ENCODE measurements at places on chromosomes 4 and X.

DNA sequence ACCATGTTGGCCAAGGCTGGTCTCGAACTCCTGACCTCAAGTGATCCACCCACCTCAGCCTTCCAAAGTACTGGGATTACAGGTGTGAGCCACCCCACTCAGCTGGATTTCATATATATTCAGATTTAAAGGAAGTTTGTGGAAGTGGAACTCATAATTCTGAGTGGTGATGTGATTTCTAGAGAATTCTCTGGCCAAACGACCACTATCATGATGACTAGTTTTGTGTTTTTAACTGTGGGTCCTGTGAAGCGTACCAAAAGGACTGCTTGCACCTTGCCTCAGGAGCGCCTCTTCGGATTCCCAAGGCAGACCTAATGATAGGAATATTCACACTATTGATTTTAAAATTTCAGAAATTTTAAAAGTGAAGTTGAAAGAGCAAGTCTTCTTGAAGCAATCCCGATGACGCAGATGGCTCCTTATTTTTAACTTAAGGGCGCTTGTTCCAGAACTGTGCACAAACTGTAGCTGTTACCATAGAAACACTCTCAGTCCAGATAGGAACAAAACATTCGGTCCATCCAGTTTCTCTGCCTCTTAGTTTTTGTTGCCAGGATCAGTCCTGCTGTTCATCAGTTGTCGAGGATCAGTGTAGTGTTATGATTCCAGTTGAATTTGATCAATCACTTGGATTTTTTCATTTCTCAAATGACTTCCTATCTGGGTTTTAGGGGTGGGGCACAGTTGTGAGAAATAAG lies 51.7 kb upstream of the CLCN4 start:
- no peak for DNase-seq

- no peak for DNase-seq
Observed at GRCh38 chr4:153639833-153640802, 44.0 kb upstream of the TLR2 start.

DNA sequence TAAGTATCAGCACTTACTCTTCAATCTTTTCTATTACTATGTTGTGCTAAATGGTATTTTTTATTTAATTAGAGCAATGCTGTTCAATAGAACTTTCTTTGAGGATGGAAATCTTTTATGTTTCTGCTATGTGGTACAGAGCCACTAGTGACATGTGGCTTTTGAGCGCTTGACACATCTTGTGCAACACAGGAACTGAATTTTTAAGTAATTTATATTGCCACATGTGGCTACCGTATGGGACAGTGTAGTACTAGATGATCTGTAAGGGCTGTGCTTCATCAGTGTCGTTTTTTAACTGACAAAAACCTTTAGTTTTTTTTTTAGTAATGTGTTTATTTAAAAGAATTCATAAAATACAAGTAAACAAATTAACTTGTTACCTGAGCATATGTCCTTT lies 22.4 kb downstream of the HPRT1 start:
- DNase-seq, result no peak

- DNase-seq, result no peak
Observed at GRCh38 chr4:60575336-60575735, 624.8 kb upstream of the ADGRL3 start.

GRCh38 chrX:150405576-150405975 lies 42.5 kb downstream of the MAMLD1 start:
- DNase-seq, result no peak

- DNase-seq, result no peak
Observed at GRCh38 chrX:135307171-135307570, 2.1 kb upstream of the ETDC start.

GRCh38 chr4:152729466-152729865 lies 49.7 kb upstream of the TMEM154 start:
- no peak for DNase-seq

DNA sequence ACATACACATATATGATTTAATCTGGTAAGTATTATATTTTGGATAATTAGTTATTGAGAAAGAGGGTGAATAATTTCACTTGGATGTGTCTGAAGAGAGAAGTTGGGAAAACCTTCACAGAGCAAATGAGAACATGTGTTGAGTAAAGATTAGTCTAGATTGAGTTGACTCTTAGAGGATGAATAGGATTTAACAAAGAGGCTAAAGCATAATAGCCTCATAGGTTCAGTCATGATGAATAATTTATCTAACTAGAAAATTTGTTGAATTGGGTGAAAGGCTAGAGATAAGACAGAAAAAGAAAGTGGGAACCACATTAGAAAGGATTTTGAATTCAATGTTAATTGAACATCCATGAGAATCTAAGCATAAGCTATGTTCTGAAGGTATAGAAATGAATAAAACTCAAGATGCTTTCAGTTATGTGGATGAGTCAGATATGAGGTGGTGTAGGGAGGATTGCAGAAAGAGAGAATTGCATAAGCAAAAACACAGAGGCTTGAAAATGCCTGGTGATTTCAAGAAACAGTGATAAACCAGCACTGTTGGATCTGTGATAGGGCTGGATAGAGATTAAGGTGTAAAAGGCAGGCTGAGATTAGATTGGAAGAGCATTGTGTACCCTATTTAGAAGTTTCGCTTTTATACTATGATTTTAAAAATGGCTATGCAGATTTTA lies 207.6 kb upstream of the NR3C2 start:
- DNase-seq, result no peak
